ENCODE measurements at places on chromosomes 7 and 10.

GRCh38 chr7:464454-465401 lies 54.9 kb downstream of the PDGFA start:
- DNase-seq: no peak

GRCh38 chr10:3876350-3876962 lies 91.4 kb upstream of the KLF6 start:
- no peak for DNase-seq

DNA sequence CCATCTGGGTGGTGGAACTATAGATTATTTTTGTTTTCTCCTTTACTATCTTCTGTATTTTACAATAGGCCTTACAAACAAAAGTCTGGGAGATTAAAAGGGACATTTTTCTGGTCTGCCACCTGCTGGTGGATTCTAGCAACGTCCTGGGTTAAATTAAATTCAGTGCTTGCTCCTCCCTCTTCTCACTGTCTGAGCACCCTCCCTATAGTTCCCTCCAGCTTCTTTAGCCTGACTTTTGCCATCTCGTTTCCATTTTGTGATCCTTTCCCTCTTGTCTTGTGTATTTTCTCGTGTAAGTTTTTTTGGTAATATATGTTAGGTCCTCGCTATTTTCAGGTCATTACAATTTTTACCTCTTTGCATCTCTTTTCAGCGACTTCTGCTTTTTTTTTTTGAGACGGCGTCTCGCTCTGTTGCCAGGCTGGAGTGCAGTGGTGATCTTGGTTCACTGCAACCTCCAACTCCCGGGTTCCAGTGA lies 16.1 kb downstream of the ANKRD16 start:
- peak; percentile 39 for DNase-seq

DNA sequence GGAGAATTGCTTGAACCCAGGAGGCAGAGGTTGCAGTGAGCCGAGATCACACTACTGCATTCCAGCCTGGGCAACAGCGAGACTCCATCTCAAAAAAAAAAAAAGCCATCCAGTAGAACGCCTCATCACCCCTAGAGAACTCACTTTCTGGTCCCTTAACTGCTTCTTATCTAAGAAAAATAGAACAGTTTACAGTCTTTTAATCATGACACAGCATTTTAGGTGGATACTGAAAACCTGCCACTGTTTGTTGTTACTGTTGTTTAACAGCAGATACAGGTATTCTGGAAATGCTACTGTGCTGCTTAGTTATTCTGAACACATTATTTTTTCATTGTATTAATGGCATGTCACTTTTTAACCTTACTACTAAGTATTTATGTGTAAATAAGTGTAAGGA lies 624.3 kb upstream of the GHITM start:
- no peak for DNase-seq

DNA sequence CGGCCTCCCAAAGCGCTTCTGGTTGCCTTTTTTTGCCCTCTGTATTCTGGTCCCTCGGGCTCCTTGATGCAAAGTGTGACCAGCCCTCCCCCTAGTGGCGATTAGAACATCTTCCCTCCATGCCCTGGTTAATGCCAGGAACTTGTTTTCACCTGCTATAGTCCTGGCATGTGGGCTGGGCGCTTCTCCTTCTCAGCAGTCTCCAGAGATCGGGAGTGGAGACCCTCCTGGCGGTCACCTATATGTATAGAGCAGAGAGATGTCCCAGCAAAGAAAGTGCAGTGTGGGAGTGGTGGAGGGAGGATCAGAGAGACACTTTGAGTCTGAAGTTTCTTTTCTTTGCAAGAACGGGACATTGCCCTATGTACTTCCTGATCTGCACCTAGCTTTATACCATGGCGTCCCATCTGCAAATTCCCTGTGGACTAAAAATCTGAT lies 264.1 kb downstream of the OTUD1 start:
- peak; percentile 43 for DNase-seq
